Uterus (tissue), 4 donors: ENCODE measurements at places on chromosomes 6 and 20. TPM values are rescaled to one million over a fixed set of nuclear protein-coding genes. Genes with fewer than 3 reads are reported as not detected.

The LAMA5 gene
- 375 TPM for total RNA-seq

The FLRT3 gene
- 5.2 TPM for total RNA-seq

The RIMS1 gene
- total RNA-seq, result not detected

The OXT gene
- total RNA-seq, result not detected

The SLC4A11 gene
- total RNA-seq, result not detected

The IP6K3 gene
- 5.5 TPM for total RNA-seq

The CLVS2 gene
- under 0.01 TPM for total RNA-seq

GRCh38 chr6:51199733-51200260 lies 381.1 kb downstream of the TFAP2B start:
- H3K27me3 ChIP-seq, result no peaks in the 10 kb centered on the region
- H3K27ac ChIP-seq, result no peak overlapping the region
- no peaks in the 10 kb centered on the region for H3K4me1 ChIP-seq
- DNase-seq, result no peak
- no peaks in the 10 kb centered on the region for H3K36me3 ChIP-seq

GRCh38 chr6:138434925-138435324 lies 30.9 kb downstream of the HEBP2 start:
- H3K4me1 ChIP-seq, result no peaks in the 10 kb centered on the region
- no peaks in the 10 kb centered on the region for H3K36me3 ChIP-seq
- H3K27ac ChIP-seq, result no peak overlapping the region
- H3K4me3 ChIP-seq, result no peak overlapping the region
- no peaks in the 10 kb centered on the region for H3K27me3 ChIP-seq
- DNase-seq, result no peak

DNA sequence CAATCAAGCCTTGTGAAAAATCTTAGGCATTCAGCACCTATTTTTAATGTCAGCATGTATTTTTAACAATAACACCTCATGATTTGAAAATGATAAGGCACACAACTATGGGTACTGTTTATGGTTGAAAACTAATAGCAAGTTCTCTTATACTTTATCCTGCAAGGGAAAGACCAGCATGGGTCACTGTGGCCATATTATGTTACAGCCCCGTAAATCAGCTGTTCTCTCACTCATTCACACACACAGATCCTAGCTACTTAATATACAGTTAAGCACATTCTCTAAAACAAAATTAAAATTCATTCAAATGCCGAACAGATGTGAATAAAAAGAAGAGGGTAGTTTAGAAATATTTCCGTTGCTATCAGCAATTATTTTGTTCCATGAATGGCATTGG lies 224.4 kb downstream of the OGFRL1 start:
- no peaks in the 10 kb centered on the region for H3K27me3 ChIP-seq
- H3K36me3 ChIP-seq, result no peaks in the 10 kb centered on the region
- H3K4me3 ChIP-seq, result no peak overlapping the region
- H3K4me1 ChIP-seq, result no peaks in the 10 kb centered on the region
- DNase-seq, result no peak

GRCh38 chr20:62413025-62413570 lies 6.0 kb upstream of the CABLES2 start:
- H3K27me3 ChIP-seq, result no peaks in the 10 kb centered on the region
- H3K4me1 ChIP-seq, result no peaks in the 10 kb centered on the region
- no peak overlapping the region for H3K27ac ChIP-seq
- H3K4me3 ChIP-seq, result no peak overlapping the region

GRCh38 chr6:138920906-138921305 lies 67.1 kb downstream of the REPS1 start:
- no peak overlapping the region for H3K27ac ChIP-seq
- no peaks in the 10 kb centered on the region for H3K4me1 ChIP-seq
- no peaks in the 10 kb centered on the region for H3K27me3 ChIP-seq
- DNase-seq, result no peak

GRCh38 chr6:6734479-6735465 lies 146.3 kb downstream of the LY86 start:
- no peaks in the 10 kb centered on the region for H3K36me3 ChIP-seq
- no peak for DNase-seq
- H3K4me3 ChIP-seq, result no peak overlapping the region

DNA sequence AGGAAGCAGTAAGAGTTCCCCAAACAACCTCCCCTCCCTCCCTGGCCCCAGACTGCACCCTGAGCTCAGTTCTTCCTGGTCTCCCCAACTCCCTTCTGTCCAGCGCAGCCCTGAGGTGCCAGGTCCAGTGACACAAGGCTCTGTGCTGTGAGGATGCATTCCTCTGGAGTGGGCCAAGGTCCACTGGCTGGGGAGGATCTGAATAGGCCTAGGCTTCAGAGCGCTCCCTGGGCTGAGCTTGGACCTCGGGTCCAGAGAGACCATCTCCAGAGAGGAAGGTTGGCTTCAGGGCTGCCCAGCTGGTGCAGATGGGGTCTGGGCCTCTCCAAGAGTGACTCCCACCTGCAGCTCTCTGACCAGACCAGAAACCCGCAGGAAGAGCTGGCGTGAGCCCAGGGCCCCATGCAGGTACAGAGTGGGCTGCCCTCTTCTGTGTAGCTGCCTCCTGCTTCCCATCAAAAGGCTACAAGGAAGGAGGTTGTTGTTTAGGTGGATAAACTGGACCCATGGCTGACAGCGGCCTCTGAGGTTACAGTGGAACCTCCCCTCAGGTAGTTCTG lies 52.3 kb upstream of the MLN start:
- DNase-seq, result no peak
- H3K4me1 ChIP-seq, result no peaks in the 10 kb centered on the region
- no peaks in the 10 kb centered on the region for H3K27me3 ChIP-seq
- H3K36me3 ChIP-seq, result no peaks in the 10 kb centered on the region
- H3K4me3 ChIP-seq, result no peak overlapping the region

- H3K27ac ChIP-seq, result no peak overlapping the region
- no peak for DNase-seq
- H3K4me3 ChIP-seq, result no peak overlapping the region
- H3K4me1 ChIP-seq, result no peaks in the 10 kb centered on the region
- no peaks in the 10 kb centered on the region for H3K27me3 ChIP-seq
Measured at GRCh38 chr20:20897922-20898321, 185.5 kb upstream of the RALGAPA2 start.

DNA sequence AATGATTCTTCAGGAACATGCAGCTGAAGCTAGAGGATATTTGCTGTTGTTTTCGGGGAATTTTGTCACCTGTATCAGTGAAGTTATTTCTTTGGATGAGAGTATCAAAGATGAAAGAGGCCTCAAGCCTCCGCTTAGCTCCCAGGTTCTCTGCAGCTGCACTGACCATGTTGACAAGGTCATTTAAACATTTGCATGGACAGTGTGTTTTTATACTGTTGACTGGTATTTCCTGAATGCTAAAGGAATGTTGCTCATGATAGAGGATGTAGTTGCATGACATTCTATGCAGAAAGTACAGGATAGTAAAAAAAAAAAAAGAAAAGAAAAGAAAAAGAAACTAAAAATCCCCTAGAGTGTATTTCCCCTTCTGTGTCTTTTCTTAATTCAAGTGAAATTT lies 165.6 kb upstream of the LAMP5 start:
- H3K27ac ChIP-seq, result no peak overlapping the region
- H3K36me3 ChIP-seq, result no peaks in the 10 kb centered on the region
- no peak overlapping the region for H3K4me3 ChIP-seq
- no peak for DNase-seq
- no peaks in the 10 kb centered on the region for H3K27me3 ChIP-seq
- no peaks in the 10 kb centered on the region for H3K4me1 ChIP-seq

DNA sequence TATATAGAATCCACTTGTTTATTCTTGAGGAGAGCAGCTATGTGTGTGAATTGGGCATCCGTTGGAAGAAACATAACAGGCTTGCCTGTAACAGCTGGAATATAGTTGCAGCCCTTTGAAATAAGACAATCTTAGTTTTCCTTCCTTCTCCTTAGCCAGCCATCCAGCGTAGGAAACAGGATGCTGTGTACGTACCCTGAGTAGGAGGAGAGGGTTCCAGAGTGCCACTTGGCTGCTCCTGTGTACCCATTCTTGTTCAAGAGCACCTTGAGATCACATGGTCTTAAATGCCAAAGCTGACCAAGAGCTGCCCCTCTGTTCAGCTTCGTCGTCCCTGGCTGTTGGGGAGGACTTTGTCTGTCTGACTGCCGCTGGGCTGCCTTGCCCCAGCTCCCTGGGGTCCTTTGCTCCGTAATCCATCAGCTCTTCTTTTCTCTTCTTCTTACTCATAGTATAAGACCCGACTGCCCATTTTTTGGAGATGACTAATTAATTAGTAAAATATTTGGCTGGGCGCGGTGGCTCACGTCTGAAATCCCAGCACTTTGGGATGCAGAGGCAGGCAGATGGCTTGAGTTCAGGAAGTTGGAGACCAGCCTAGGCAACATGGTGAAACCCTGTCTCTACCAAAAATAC lies 49.0 kb downstream of the RREB1 start:
- no peak overlapping the region for H3K4me3 ChIP-seq
- H3K27me3 ChIP-seq, result no peaks in the 10 kb centered on the region
- no peaks in the 10 kb centered on the region for H3K36me3 ChIP-seq
- no peaks in the 10 kb centered on the region for H3K4me1 ChIP-seq

GRCh38 chr6:71444222-71444621 lies 155.6 kb downstream of the OGFRL1 start:
- no peaks in the 10 kb centered on the region for H3K27me3 ChIP-seq
- no peak overlapping the region for H3K27ac ChIP-seq
- H3K36me3 ChIP-seq, result no peaks in the 10 kb centered on the region
- H3K4me1 ChIP-seq, result no peaks in the 10 kb centered on the region
- DNase-seq, result no peak

DNA sequence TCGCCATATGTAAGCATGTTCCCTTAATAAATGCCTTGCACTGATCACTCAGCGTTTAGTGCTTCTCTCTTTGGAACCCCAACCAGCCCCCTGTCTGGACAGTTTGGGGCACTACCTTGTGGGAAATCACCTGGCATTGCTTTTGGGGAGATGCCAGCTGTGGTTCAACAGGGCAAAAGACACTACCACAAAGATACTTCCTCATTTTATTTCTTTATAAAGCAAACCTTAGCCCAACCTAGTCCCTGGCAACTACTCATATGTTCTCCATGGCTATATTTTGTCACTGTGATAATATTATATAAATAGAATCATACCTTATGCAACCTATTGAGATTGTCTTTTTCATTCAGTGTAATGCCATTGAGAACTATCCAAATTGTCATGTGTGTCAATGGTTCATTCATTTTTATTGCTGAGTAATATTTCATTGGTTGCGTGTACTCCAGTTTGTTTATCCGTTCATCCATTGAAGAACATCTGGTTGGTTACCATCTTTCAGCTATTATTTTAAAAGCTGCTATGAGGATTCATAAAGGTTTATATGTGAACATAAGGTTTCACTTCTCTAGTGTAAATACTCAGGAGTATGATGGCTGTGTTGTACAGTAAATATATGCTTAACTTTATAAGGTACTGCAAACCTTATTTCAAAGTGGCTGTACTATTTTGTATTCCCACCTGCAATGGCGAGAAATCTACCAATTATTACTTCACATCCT lies 114.8 kb downstream of the MOXD1 start:
- no peak overlapping the region for H3K27ac ChIP-seq
- no peaks in the 10 kb centered on the region for H3K27me3 ChIP-seq
- no peak overlapping the region for H3K4me3 ChIP-seq
- DNase-seq, result no peak
- H3K4me1 ChIP-seq, result no peaks in the 10 kb centered on the region

- DNase-seq, result no peak
- H3K36me3 ChIP-seq, result no peaks in the 10 kb centered on the region
- no peaks in the 10 kb centered on the region for H3K27me3 ChIP-seq
- H3K27ac ChIP-seq, result no peak overlapping the region
- no peak overlapping the region for H3K4me3 ChIP-seq
- H3K4me1 ChIP-seq, result no peaks in the 10 kb centered on the region
Measured at GRCh38 chr20:8633366-8633765, 435.5 kb upstream of the PLCB4 start.

DNA sequence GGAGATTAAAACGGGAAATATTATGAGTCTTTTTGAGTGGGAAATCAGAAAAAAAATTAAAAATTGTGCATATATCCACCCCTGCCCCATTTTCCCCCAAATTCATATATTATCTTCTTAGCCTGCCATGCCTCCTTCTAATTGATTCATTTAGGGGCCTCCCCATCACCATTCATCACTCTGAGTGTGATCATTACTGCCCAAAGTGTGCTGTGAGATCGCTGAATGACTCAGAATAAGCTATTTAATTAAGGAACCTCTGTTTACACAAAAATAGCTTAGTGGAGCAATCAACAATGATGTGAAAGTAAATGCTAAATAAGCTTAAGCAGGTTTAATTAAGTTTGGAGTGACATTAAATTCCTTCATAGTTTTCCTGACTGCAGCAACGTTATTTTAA lies 645.5 kb downstream of the GRIK2 start:
- H3K4me1 ChIP-seq, result no peaks in the 10 kb centered on the region
- no peak for DNase-seq
- H3K36me3 ChIP-seq, result no peaks in the 10 kb centered on the region
- no peak overlapping the region for H3K4me3 ChIP-seq

DNA sequence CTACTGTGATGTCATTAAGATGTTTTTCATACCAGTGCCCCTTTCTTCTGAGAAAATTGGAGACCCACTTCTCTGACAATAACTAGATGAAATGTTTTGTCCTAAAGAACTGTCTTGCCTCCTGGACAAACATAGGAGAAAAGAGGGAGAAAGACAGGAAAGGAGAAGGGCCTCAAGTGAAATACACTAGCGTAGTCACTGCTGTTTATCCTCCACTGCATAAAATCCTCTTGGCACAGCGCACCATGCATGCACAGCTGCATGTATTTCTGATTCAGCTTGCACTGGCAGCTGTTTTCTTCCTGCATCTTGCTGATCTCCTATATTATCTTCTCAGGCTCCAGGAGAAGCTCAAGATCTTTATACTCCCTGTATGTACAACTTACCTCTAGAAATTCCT lies 158.0 kb upstream of the BMP5 start:
- no peaks in the 10 kb centered on the region for H3K4me1 ChIP-seq
- H3K27me3 ChIP-seq, result no peaks in the 10 kb centered on the region
- no peak overlapping the region for H3K4me3 ChIP-seq
- no peak overlapping the region for H3K27ac ChIP-seq

GRCh38 chr20:39643292-39643691 lies 681.1 kb downstream of the DHX35 start:
- H3K4me1 ChIP-seq, result no peaks in the 10 kb centered on the region
- DNase-seq, result no peak
- no peak overlapping the region for H3K27ac ChIP-seq

GRCh38 chr6:44576132-44576631 lies 188.7 kb downstream of the CDC5L start:
- H3K27me3 ChIP-seq, result no peaks in the 10 kb centered on the region
- no peak overlapping the region for H3K27ac ChIP-seq
- H3K4me1 ChIP-seq, result no peaks in the 10 kb centered on the region
